Motor neuron (in vitro differentiated cells): ENCODE measurements at places on chromosomes 4 and X.

DNA sequence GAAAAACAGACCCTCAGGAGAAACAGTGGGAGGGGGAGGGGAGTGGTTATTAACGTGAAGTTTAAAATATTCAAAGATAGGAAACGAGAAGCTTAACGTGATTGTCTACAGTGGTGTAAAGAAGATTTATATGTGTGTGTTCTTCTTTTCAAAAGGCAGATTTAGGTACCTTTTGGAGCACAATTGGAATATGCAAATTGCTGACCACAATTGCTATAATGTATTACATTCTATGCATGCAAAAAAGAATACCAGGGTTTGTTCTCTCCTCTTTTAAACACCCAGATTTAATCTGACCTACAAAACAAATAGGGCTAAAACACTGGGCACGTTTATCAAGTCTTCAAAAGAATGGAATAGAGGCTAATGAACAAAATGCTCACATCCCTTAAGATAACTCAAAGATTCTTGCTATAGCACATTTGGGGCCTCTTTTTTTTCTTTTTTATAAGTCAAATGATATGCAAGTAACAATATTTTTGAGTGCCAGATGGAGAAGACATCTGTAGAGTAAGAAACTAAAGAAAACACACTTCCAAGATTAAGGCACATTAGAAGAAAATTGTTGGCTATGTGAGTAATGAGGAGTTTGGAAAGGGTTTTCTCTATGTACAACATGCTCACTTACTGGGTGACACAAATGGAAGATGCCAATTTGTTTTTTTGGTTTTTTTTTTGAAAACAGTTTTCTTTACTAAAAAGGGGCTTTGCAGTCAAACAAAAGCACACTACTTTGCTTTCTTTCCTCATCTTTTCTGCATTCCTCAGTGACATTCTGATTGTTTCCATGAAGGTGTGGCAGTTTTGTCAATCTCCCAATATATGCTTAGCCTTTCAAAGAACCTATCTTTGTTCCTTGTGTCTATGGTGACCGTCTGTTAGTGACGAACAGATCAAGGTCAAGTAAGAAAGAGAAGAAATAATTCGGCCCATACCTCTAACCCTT lies 240.3 kb downstream of the PALLD start:
- ATAC-seq = peak; percentile 51

DNA sequence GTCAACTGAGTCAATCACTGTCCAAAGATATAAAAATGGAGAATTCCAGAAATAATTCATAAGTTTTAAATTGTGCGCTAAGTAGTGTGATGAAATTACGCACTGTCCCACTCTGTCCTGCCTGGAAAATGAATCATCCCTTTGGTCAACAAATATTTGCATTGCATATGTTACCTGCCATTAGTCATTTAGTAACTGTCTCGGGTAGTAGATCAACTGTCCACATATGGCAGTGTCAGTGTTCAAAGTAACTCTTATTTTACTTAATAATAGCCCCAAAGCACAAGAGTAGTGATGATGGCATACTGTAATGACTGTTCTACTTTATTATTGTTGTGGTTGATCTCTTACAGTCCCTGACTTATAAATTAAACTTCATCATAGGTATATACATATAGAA lies 3.4 kb downstream of the YTHDC1 start:
- ATAC-seq = no peak

- ATAC-seq = no peak
These were observed 71.5 kb downstream of the ANAPC4 start for GRCh38 chr4:25448379-25449109.

DNA sequence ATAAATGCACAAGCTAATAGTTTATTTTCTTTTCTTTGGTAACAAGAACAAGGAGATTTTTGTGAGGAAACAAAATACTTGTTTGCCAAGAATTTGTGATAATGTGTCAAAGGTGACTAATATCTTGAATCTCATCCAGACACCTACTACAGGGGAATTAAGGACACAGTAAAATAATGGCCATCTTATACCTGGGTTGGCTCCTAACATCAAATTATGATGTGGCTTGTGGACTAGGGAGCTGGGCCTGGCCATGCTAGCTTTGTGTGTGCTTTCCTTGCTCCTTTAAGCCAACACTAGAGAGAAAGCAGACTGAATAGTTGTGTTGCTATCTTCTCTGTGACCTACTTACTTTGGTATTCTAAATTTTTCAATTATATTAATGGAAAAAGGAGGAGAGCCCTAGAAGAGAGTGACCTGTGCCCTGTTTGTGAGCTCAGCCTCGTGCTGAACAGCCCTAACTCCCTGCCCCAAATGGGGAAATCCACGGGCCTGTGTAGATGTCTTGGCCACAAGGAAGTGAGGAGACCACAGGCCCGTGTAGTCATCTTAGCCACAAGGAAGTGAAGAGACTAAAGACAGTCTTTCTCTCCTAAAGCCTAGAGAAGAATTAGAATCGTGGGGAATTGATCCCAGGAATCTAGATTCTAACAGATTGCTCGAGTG lies 23.3 kb downstream of the ARHGAP24 start:
- ATAC-seq = peak; percentile 70

- ATAC-seq = no peak
These were observed 68.0 kb upstream of the NR3C2 start for GRCh38 chr4:148510211-148510610.

DNA sequence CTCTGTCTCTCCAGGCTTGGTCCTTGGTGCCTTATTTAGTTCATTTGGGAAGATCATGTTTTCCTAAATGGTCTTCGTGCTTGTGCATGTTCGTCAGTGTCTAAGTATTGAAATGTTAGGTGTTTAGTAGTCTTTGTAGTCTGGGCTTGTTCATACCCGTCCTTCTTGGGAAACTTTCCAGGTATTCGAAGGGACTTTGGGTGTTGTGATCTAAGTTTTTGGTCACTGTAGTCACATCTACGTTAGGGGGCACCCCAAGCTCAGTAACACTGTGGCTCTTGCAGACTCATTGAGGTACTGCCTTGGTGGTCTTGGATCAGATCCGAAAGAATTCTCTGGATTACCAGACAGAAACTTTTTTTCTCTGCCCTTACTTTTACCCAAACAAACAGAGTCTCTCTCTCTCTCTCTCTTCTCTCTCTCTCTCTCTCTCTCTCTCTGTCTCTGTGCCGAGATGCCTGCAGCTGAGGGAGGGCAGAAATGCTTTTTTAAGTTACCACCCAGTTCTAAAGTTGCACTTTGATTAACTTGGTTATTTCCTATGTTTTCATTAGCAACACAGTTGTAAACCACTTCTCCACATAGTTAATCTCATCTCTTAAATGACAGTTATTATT lies 67.6 kb upstream of the SLC7A3 start:
- peak; percentile 65 for ATAC-seq

DNA sequence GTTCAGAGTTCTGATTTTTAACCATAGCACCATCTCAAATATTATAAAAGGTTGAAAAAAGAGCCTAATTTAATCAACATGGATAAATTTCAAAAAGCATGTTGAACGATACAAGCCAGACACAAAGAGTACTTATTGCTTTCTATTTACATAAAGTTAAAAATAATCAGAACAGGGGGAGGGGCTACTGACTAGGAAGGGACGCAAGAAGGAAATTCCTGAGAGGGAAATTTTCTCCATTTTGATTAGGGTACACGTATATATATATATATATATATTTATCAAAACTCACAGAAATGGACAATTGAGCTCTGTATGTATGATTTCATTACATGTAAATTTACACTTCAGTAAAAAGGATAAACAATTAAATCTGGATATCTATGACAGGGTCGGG lies 482 bp upstream of the MBTPS2 start:
- no peak for ATAC-seq

DNA sequence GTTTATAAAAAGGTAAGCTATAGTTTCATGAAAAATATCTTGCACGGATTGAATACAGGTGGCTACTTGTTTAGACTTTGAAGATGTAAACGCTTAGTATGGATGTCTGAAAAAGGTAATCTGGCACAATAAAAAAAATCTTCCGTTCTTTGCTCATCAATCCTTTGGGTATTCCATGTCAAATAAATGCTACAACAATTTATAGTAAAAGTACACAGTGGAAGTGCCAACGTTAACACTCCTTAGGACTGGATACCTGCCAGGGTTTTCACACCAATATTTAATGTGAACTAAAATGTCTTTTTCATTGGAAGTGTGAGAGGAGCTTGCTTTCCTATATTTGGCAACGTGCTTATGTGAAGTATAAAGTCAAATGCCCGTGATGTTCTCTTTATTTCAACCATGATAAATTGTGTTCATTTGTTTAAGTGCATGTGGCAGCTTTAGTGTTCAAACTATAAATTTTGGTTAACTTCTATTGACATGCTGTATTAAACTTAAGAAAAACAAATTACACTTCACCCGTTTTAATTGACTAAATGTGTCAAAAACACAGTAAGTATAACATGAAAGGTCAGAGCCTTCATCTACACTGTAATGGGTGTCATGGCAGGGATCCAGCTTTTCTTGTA lies 121.7 kb upstream of the HAND2 start:
- ATAC-seq = no peak

DNA sequence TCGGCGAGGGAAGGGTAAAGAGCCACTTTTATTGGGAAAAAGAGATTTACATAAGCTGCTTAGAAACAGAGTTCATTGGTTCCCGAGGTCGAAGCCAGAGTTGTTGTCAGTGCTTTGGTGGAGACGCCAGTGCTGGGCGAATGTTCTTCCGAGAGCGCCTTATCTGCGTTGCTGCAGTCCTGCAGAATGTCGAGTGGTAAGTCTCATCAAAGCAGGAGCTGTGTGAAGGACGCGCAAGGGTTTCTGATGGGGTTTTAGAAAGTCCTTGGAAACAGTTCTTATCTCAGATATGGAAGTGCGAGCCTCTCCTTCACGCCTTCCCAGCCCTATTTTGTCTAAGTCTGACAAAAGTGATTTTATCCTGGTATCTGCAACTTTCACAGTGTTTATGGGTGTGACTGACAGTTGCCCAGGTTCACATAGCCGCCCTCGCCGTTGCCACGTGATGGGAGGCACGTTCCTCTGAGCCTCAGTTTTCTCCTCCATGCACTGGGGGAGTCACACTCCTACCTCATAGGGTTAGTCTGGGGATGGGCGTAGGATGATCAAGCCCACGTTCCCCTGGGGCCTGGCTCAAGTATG lies 47.3 kb upstream of the NSG1 start:
- no peak for ATAC-seq

GRCh38 chr4:100177855-100178254 lies 12.4 kb downstream of the DDIT4L start:
- ATAC-seq = no peak

- no peak for ATAC-seq
These were observed 143.7 kb upstream of the SMIM10 start for GRCh38 chrX:134847133-134847532.

DNA sequence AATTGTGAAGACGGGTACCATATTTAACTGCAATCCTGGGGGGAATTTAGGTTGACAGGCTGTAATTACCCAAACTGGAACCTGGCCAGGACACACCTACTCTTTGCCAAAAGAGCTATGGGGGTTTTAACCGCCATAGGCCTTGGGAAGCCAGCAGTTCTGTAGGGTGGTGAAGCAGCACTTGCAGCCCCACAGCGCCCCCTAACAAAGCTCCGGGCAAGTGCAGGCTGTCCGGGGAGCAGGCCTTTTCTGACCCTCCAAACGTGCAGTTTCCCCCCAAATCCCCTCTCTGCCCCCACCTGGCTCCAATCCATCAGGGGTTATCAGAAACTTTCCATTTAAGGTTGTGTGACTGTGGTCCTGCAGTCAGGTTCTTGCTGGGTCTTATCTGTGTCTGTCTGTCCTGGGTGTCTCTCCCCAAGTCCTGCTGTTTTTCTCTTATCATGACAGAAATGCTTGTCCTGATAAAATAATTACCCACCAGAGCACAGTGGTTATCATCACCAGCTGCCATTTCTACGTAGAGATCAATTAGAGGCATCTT lies 350.9 kb downstream of the MID1IP1 start:
- ATAC-seq = no peak

DNA sequence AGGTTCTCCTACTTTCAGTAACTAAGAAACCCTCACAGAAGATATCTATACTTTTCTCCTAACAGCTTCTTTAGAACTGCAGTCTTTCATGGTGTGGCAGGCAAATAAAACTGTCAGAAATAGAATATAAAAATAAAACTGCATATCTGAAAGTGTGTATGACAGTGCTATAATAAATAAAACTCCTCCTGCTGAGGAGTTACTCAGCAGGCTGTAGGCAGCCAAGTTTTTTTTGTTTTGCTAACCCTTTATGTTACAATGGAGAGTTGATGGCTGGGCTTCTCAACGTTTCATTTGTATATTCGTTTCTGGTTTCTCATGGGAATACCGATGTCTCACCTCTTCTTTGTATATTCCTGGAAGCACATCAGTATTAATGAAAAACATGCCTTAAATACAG lies 18.2 kb upstream of the UGT2B10 start:
- no peak for ATAC-seq
